ENCODE measurements at places on chromosomes 1 and 21.
A peak's percentile ranks its signal among the peaks of the same experiment; 100 is the strongest.

GRCh38 chr1:102901996-102902395 lies 206.3 kb downstream of the COL11A1 start:
- no peak for DNase-seq

DNA sequence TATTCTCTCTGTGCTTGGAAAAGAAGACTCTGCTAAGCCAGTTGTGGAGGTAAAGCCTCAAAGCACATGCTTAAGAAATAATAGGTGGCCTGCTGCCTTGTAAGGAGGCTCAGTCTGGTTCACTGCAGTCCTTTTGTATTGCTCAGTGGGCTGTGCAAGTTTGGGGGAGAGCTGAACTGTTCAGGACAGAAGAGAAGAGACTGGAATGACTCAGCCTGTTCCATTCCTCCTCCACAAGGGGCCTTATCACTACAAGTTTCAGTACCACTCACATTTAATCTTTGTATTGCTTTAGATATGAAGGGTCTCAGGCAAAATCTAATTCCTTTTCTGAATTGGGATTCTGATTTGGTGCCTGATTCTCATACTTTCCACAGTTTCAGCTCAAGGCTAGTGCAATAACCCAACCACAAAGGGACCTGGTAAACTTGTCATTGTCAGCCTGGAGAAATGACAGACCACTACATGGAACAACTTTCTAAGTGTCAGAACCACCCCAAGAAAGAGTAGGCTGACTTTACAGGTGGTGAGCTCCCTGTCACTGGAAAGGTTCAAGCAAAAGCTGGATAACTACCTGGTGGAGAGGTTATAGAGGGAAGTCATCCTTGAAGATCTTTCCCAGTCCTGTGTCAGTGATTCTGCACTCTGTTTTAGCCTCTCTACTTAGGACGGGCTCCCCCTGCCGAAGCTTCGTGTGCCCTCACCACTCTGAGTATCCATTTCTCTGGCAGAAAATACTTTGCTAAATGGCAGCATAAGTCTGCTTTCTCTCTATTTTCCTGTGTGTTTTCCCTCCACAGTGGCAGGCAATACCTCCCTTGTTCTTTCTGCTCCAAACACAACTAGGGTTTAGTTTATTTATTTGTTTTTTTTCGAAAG lies 162.9 kb upstream of the GJB5 start:
- DNase-seq, result no peak

DNA sequence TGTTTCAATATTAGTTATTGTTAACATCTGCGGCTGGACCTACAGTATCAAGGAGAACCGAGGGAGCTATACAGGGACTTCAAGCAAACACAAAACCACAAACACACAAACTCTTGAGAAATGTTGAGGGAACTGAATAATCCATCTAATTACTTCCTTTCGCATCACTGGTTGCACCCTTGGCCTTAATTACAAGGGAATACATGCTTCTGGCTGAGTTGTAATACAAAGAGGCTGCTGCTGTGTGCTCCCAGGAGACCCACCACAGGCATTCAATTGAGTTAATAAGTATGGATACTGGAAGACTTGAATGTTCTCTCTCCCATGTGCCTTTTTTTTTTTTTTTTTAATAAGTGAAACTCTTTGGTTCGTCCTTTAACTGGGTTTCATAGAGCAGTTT lies 16.8 kb upstream of the SMYD2 start:
- DNase-seq, result no peak

DNA sequence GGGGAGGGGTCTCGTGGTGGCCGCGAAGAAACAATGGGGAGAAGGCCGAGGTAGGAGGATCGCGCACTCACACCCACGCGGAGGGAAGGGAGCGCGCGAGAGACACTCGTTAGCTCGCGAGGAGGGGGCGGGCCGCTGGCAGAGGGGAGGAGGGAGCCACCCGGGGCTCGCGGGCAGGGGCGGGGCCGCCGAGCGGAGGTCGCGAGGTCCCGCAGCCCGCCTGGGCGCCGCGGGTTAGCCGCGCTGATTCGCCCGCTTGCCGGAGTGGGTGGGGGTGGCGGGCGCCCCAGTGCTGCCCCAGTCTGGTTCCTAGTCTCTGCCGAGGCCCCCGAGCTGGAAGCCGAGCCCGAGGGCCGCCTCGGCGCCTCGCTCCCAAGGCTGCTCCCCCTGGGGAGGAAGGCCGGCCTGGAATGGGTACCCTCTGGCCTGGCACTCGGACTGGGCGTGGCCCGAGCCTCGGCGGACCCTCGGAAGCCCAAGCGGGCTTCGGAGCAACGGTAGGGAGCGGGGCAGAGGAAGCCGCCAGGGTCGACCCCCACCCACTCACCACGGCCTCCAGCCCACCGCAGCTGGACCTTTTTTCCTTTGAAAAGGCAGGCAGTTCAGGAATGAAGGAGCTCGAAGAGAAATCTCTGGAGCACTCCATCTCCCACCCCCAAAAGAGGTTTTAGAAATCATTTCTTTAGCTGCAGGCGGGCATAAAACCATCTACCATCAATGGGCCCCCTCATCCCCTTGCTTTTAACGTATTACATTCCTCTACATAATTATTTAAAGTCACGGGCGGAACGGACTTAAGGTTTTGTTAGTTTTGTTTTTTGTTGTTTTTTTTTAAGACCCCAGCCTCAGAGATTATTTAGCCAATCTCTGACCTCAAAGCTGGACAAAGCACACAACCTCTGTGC lies 722 bp upstream of the TUT4 start:
- DNase-seq, result peak; percentile 71

DNA sequence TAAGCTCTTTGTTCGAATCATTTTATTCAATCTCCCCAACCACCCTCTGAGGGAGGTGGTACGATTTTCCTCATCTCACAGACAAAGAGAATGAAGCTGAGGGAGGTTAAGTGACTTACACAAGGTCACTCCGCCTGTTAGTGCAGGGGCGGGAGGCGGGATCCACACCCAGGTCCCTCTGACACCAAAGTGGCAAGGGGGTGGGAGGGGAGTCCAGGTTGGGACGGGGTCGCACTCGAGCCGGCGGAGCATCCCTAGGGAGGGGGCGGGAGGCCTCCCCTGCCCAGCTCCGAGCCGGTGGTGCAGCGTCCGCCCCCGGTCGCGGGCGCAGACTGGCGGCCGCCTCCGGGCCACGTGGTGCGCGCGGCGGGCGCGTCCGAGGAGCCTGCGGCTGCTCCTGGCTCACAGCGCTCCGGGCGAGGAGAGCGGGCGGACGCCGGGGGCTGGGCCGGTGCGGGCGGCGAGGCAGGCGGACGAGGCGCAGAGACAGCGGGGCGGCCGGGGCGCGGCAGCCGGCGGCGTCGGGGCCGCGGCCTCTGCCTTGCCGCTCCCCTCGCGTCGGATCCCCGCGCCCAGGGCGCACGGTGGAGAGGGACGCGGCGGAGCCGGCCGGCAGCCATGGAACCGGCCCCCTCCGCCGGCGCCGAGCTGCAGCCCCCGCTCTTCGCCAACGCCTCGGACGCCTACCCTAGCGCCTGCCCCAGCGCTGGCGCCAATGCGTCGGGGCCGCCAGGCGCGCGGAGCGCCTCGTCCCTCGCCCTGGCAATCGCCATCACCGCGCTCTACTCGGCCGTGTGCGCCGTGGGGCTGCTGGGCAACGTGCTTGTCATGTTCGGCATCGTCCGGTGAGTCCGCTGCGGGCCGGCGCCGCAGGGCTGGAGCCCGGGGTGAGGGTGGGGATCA lies at the start of gene OPRD1:
Gene OPRD1 (plus strand): TSS at position 405 of the 903 bp plus-strand sequence. CDS start 214 bp downstream, at position 619.
- DNase-seq, result no peak
